ENCODE measurements at places on chromosomes 12 and 14.
A peak's percentile ranks its signal among the peaks of the same experiment; 100 is the strongest.

DNA sequence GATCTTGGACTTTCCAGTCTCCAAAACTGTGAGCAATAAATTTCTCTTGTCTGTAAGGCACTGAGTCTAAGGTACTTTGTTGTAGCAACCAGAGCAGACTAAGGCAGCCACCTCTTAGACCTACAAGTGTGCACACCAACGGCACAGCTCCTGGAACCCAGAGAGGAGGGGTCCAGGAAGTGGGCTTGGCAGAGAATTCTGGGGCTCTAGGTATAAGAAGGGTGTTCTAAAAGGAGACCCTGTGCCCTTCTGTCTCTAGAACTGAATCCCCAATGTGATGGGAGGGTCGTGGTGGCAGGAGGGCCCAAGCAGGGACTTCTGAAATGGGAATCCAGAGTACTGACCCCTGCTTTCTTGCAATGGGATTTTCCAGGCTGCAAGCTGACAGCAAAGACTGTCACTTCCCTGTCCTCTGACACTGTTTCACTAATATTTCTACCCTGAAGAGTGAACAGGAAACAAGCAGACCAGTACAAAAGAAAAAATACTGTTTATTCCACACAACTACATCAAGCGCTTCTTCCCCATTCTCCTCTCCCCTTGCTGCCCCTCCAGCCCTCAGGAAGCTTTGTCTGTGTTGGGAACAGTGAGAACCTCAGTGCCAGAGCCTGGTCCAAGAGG lies 13.6 kb upstream of the TFCP2 start:
- no peak for DNase-seq

- DNase-seq: peak; percentile 27
Measured at GRCh38 chr12:2112401-2112800, 59.6 kb downstream of the CACNA1C start.

GRCh38 chr14:103773521-103773920 lies 57.9 kb downstream of the ZFYVE21 start:
- no peak for DNase-seq

DNA sequence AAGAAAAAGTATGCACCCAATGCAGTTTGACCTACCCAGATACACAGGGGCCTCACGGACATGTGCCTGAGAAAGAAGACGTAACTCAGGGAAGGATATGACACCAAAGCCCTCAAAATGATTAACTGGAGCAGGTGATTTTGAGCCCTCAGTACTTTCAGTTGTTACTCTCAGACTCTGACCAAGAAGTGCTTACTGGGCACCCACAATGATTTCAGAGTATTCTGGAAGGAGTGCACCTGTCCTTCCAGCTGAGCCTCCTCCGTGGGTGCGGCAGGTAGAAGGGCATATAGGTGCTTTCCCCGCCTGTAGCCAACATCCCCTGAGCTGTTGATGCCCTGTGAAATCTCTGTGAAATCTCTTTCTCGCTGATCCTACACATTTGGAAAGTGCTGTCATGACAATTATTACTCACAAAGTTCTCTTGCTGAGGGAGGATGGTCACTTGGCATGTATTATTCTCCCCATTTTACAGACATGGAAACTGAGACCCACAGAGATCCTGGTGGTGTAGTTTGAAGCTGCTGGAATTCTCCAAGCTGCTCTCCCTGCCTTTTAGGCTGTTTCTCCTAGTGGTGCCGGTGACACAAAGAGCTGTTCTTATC lies 154.3 kb upstream of the CCND2 start:
- DNase-seq: peak; percentile 81

- DNase-seq: no peak
Measured at GRCh38 chr12:90268574-90268973, 559.9 kb upstream of the ATP2B1 start.

DNA sequence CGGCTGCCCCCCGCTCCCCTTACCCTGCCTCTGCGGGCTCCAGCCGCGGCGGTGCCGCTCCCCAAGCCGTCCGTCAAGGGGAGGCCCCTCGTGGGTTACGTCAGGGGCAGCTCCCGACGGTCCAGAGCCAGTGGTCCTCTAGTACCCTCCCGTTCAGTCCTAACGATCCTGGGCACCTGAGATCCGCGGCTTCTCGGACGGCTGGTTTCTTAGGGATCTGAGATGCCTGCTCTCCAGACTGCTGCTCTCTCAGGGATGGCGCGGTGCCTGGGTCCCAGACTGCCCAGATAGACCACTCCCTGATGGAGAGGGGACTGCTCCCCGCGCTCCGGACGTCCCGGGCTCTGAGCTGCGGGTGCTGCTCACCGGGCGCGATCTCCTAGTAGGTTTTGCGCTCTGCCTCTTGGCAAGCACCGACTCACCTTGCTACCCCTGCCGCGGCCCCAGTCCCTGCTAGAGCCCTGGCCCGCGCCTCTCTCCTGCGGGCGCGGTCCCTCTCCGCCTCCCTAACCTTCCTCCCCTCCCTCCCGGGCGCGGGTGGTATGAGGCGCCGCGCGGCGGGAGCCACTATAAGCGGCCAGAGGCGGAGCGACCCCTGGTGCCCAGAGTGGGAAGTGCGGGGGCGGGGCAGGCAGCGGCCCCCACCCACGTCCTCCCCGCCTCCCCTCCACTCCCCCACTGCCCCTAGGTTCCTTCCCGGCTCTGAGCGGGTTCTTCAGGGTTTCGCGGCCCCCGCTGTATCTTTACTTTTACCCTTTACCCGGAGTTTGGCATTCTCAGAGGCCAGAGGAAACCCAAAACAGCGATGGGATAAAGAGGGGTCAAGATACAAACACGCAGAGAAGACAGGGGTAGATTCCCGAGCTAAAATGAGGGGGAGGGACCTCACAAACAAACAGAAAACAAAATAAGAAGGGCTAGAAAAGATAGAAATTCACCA lies at the start of gene C1QL4:
C1QL4 (minus strand) TSS at position 544 of the 940 bp plus-strand sequence. CDS start 711 bp downstream, outside the sequence.
- peak; percentile 96 for DNase-seq

GRCh38 chr14:86794689-86795088 lies 1198.3 kb downstream of the GALC start:
- no peak for DNase-seq

- no peak for DNase-seq
Measured at GRCh38 chr12:50249464-50250182, 33.7 kb downstream of the LIMA1 start.

DNA sequence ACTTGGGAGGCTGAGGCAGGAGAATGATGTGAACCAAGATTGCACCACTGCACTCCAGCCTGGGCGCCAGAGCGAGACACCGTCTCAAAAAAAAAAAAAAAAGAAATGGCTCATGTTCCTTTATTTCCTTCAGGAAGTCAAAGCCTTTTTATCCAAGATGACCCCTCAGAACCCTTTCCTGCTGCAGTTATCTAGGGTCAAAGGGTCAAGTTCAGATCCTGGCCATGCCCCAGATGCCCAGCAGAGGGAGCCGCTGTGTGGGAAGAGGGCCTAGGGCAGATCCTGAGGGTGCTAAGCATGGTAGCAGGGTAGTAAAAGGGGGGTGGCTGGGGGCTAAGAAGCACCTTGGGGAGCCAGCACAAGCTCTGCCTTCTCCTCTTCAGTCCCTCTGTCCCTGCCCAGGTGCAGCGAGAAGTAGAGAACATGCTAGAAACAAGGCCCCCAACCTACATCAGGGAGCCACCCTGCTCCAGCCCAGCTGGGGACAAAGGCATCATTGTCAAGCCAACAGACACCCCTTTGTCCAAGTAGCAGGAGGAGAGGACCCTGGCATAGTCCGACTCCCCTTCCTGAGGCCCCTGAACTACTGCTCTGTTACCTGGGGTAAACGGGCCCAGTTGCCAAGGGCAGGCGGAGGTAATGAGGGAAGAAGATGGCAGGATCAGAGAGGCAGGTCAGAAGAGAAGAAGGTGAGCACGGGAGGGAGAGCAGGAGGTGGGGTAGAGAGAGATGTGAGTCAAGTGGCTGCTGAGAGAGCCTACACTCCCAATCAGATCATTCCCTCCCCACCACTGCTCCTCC lies 6.5 kb downstream of the NFE2 start:
- DNase-seq: peak; percentile 84

DNA sequence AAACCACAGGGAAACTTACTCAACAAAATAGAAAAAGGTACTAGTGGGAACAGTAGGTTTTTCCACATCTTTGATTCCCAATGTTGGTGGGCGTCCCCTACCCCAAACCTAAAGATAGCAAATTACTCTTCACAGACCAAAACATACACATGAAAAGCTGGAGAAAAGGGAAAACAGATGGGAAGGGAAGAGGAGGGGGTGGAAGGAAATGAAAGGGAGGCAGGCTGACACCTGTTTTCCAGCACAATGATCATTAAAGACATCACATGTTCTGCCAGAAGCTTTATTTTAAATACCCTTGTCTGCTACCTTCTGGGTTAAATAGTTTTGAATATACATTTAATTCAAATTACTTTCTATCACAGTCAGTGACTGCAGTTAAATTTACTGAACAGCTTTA lies 1617.9 kb upstream of the SEL1L start:
- DNase-seq: no peak

DNA sequence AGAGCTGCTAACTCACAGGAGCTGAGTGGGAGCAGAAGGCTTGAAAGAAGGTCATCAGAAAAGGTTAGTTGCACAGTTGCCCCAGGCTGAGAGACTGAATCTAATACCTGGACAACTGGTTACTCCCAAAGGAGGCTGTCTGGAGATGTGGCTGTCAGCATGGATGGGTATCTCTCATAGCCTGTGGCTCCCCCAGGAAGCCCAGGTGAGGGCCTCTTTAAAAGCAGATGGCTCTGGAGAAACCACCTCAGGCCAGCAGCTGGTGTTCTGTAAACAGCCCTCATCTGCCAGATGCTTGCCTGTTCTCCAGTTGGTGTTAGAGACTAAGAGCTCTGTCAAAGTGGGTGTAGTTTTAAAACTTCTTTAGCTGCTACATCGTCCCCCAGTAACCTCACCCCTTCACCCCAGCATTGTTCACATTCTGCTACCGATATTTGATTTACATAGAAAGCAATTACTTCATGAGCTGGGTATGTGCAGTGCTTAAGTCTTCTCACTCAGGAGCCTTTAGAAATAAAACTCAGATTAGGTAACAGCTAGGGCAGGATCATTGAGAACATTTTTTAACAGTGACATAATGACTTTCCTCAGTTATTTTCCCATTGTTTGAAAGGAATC lies 25.8 kb downstream of the DACT1 start:
- no peak for DNase-seq

DNA sequence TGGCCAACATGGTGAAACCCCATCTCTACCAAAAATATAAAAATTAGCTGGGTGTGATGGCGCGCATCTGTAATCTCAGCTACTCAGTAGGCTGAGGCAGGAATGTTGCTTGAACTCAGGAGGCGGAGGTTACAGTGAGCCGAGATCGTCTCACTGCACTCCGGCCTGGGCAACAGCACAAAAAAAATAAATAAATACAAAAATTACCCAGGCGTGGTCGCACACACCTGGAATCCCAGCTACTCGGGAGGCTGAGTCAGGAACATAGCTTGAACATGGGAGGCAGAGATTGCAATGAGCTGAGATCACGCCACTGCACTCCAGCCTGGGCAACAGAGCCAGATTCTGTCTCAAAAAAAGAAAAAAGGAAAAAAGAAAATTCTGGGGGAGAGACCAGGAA lies 80.1 kb downstream of the PHETA1 start:
- DNase-seq: no peak

DNA sequence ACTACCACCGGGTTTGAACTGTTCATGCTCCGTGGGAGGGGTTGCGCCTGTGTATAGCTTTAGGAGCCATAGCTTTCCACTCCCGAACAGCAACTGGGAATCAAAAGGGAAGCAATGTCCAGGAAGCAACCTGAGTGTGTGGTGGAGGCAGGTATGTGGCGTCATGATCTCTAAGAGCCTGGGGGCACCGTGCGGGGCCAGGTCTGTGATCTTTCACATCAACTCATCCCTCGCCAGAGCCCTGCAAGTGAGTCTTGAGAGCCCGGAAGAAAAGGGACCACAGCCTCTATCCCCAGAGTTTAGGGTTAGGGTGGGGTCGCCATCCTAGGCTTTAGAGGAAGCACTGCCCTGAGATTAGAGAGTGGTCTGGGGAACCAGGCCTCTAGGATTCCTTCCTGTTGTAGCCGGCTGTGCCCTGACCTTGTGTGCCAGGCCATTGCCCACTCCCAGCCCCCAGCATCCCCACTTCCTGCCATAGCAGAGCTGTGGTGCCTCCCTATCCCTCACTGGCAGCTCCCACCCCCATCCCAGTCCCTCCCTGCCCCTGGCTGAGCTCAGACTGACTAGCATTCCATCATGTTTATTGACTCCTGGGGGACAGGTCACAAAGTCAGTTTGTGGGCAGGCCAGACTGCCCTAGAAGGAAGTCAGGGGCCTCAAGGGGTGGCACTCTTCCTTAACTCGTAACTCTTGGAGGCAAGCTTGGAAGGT lies 745 bp upstream of the ADCY4 start:
- no peak for DNase-seq

DNA sequence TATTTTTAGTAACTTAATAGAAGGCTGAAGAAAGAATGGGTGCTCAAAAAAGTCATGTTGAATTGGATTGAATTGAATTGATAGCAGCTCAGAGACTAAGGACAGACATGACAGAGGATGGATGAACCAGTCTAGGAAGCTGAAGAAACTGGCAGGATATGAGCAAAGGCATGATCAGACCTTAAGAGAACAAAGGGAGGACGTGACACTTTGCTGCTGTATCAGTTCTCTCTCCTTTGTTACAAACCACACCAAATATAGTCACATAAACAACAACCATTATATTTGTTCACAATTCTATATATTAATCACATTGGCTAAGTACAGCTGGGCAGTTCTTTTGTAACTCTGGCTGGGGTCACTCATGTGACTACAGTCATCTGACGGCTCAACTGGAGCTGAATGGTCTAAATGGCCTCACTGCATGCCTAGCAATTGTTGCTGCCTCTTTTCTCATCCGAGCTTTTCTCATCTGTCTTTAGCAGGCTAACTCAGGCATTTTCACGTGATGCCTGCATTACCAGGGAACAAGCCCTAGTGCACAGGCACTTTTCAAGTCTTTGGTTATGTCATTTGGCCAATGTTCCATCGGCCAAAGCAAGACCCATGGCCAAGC lies 355.0 kb downstream of the ETNK1 start:
- no peak for DNase-seq

- DNase-seq: no peak
Measured at GRCh38 chr12:5661811-5662210, 229.9 kb downstream of the NTF3 start.

GRCh38 chr12:6471989-6472360 lies 1.5 kb upstream of the VAMP1 start:
- DNase-seq: no peak

DNA sequence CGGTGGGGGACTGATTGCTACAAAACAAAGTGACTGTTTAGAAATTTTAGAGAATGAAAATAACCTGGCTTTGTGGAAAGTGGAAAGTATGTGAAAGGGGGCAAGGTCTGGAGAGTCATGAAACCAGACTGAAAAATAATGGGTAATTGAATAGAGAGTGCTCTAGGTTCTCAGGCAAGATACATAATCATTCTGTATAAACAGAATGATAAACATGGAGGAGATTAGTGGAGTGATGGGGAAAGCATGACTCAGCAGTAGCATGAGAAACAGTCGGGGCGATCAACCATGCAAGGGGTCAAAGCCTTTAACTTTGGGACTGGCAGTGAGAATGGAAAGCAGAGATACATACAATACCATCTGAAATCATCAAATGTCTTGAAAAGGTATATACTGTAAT lies 332.5 kb downstream of the CCER1 start:
- DNase-seq: no peak

DNA sequence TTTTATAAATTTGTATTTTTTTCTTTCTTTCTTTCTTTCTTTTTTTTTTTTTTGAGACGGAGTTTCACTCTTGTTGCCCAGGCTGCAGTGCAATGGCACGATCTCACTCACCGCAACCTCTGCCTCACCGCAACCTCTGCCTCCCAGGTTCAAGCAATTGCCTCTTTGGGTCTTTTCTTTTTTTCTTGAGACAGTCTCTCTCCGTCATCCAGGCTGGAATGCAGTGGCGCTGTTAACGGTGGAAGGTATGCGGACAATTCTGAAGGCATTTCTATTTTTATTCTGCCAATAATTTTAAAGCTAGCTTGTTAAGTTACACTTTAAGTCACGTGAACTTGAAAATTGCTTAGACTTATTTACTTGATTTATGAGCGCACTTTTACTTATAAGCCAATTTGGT lies 8.8 kb upstream of the PHC1 start:
- DNase-seq: no peak
